Activated CD8-positive, alpha-beta T cell treated with anti-CD3 and anti-CD28 coated beads for 36 hours (primary cell): ENCODE measurements at places on chromosomes 4 and X. TPM values are rescaled to one million over a fixed set of nuclear protein-coding genes. Genes with fewer than 3 reads are reported as not detected.

Gene FAM149A
- total RNA-seq = 0.38 TPM

Gene HHIP
- total RNA-seq = not detected

Gene WAS
- 81.9 TPM for total RNA-seq

Gene CXCL3
- total RNA-seq = not detected

DNA sequence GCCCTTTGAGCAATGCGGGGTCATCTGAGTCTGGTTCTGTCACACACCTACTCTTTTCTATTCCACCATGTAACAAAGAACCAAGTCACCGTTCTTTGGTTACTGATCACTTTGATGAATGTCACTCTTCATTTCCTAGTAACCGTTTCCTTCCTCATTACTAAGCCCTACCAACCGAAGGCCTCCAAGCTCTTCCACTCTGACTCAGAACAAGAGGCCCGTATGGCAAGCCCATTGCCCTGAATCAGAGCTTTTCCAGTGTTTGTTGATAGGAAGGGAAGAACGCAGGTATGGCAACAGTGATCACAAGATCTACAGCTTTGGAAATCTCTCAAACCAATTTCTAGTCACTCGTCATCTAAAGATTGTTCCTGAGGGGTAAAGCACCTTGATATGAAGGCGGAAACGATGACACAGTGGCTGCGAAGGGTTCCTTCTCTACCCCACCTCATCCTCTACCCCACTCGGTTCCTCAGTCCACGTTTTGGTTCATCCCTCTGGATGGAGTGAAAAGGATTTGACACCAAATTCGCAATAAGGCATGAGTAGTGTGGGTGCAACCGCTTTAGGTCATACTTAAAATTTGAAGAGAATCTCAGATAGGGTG is 28.0 kb upstream of the CD40LG start:
- no peaks in the 10 kb centered on the region for H3K27me3 ChIP-seq
- H3K36me3 ChIP-seq = no peaks in the 10 kb centered on the region
- H3K27ac ChIP-seq = peak overlapping the region; percentile 78
- peaks cover 73% of the 10 kb centered on the region for H3K4me1 ChIP-seq
- DNase-seq = peak; percentile 66

- H3K4me1 ChIP-seq = peaks cover 5% of the 10 kb centered on the region
- peaks cover 3% of the 10 kb centered on the region for H3K36me3 ChIP-seq
- H3K27me3 ChIP-seq = no peaks in the 10 kb centered on the region
- no peak overlapping the region for H3K4me3 ChIP-seq
- H3K27ac ChIP-seq = peak overlapping the region; percentile 13
Measured at GRCh38 chrX:40651620-40652223, 4.4 kb upstream of the CXorf38 start.

DNA sequence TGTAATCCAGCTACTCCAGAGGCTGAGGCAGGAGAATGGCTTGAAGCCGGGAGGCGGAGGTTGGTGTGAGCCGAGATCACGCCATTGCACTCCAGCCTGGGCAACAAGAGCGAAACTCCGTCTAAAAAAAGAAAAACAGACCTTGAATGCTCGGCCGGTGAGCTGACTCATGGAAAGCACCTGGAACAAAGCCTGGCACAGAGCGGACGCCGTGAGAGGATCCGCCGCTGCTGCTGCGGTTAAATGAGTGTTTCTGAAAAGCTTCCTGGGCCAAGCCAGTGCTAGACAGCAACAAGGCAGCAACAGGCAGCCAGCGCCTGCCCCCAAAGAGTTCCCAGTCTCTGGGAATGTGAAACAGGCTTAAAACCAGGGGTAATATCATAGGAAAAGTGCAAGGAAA is 186.4 kb downstream of the AFAP1 start:
- no peaks in the 10 kb centered on the region for H3K36me3 ChIP-seq
- DNase-seq = no peak
- peaks cover 37% of the 10 kb centered on the region for H3K4me1 ChIP-seq
- H3K4me3 ChIP-seq = no peak overlapping the region
- H3K27me3 ChIP-seq = no peaks in the 10 kb centered on the region
